ENCODE measurements at places on chromosomes 16 and 17. TPM values are rescaled to one million over a fixed set of nuclear protein-coding genes. Genes with fewer than 3 reads are reported as not detected.

- no peak overlapping the region for H3K4me3 ChIP-seq
- H3K27me3 ChIP-seq, result no peaks in the 10 kb centered on the region
- peak; percentile 39 for DNase-seq
- H3K27ac ChIP-seq, result no peak overlapping the region
- H3K36me3 ChIP-seq, result no peaks in the 10 kb centered on the region
- H3K4me1 ChIP-seq, result no peaks in the 10 kb centered on the region
These were observed 70.6 kb upstream of the CLEC3A start for GRCh38 chr16:77951788-77952187.

DNA sequence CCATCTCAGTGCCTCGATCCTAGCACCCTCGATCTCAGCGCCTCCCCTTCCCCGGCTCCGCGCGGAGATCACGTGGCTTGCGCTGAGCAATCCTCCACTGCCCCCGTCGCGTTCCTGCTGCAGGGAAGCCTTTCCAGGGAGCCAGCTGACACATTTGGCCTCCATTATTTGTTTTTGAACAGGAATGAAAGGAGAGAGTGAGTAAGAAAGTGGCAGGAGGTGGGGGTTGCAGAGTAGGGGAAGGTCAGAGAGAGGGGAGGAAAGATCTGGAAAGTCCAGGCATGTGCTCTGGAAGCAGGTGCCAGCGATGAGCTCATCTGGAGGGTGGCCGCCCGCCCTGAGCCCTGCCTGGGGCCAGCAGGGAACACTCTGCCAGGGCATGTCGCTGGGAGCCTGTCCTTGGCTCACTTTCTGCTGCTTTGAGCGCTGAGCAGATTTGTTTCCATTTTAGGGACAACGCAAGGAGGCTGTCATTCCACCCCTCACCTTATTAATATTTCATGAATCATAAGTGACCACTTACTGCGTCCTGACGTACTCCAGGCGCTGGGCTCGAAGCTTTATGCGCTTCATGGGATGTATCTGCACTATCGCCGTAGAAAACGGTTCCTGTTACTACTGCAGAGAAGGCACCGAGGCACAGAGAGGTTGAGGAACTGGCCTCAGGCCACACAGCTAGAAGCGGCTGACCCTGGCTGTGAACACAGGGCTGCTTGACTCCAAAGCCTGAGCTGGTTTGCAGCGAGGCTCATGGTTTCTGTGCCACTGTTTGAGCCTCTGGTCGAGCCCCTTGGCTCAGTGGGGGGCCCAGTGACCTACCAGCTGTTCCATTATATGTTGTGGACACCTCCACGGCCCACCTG is 283.1 kb downstream of the SEC14L1 start:
- no peaks in the 10 kb centered on the region for H3K27me3 ChIP-seq
- peaks cover 29% of the 10 kb centered on the region for H3K36me3 ChIP-seq
- no peak overlapping the region for H3K4me3 ChIP-seq
- DNase-seq, result peak; percentile 56
- peak overlapping the region; percentile 66 for H3K27ac ChIP-seq

DNA sequence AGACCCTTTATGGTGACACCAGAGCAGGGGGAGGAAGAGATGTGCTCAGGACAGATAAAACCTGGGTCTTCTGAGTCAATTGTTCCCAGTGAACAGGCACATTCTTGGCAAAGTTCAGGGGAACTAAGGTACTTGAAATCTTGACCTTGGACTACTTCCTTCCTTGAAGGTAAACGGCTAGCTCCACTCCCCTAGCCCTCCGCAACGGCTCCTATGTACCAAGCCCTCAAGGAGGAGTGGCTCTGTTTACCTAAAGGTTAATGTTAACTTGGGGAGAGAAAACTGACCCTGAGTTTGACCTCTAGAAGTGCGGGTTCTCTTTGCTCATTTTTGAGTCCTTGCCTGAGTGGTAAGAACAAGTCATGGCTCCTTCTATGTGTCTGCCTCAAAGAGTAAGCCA is 7.8 kb downstream of the TTLL6 start:
- DNase-seq, result peak; percentile 92
- H3K36me3 ChIP-seq, result no peaks in the 10 kb centered on the region
- peaks cover 36% of the 10 kb centered on the region for H3K4me1 ChIP-seq
- peak overlapping the region; percentile 83 for H3K27ac ChIP-seq

DNA sequence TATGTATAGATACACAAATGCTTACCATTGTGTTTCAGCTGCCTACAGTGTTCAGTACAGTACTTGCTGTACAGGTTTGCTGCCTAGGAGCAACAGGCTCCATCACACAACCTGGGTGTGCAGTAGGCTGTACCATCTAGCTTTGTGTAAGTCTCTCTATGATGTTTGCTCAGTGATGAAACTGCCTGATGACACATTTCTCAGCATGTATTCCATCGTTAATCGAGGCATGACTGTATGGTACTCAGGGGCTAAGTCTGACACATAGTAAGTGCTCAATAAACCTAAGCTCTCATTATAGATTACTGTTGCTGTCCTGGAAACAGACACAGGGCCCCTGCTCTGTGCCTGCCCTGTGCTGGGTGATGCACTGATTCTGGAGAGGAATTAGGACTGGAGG is 18.1 kb downstream of the KCNJ12 start:
- no peaks in the 10 kb centered on the region for H3K27me3 ChIP-seq
- no peak overlapping the region for H3K4me3 ChIP-seq
- H3K36me3 ChIP-seq, result no peaks in the 10 kb centered on the region
- H3K27ac ChIP-seq, result no peak overlapping the region
- no peak for DNase-seq

DNA sequence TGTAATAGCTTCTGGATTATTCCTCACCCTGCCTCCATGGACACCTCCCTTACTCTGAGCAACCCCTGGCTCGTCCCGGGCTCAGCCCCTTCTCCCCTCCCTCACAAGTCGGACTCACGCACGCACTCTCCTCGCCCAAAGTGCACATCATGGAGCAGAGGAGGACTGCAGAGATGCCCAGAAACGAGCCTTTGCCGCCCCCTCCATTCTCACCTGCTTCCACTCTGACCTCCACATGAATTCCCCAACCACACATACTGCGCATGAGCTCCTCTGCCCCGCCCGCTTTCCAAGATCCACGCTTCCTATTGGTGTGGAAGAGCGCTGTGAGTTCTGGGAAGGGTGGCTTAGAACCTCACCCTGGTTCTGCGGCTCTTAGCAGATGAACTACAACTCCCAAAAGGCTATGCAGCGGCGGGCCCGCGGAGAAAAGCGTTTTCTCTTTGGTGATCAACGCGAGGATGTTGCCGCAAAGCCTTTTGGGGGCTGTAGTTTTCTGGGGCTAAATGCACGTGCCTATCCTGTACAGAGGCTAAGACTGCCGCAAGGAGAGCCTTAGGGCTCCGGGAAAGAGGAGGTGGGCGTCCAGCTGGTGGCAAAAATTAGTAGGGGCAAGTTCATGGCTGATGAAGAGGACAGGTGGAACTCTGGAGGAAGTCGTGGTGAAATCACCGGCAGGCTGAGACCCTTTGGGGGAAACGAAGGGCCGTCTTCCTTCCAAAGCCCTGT is at the start of gene PHB1:
PHB1 (minus strand) TSS at position 261 of the 729 bp plus-strand sequence. CDS start 1,618 bp downstream, outside the sequence.
- H3K4me3 ChIP-seq, result peak within 1 kb of the TSS; percentile 83
- DNase-seq, result peak; percentile 99
- no peaks in the 10 kb centered on the region for H3K27me3 ChIP-seq

GRCh38 chr17:4440690-4441686 is 7.2 kb downstream of the SPNS3 start:
- no peaks in the 10 kb centered on the region for H3K4me1 ChIP-seq
- no peak overlapping the region for H3K27ac ChIP-seq
- DNase-seq, result peak; percentile 13
- no peaks in the 10 kb centered on the region for H3K36me3 ChIP-seq

- no peaks in the 10 kb centered on the region for H3K27me3 ChIP-seq
- H3K4me1 ChIP-seq, result no peaks in the 10 kb centered on the region
- no peak overlapping the region for H3K27ac ChIP-seq
- DNase-seq, result no peak
These were observed 64.1 kb downstream of the PLD6 start for GRCh38 chr17:17141860-17142552.

DNA sequence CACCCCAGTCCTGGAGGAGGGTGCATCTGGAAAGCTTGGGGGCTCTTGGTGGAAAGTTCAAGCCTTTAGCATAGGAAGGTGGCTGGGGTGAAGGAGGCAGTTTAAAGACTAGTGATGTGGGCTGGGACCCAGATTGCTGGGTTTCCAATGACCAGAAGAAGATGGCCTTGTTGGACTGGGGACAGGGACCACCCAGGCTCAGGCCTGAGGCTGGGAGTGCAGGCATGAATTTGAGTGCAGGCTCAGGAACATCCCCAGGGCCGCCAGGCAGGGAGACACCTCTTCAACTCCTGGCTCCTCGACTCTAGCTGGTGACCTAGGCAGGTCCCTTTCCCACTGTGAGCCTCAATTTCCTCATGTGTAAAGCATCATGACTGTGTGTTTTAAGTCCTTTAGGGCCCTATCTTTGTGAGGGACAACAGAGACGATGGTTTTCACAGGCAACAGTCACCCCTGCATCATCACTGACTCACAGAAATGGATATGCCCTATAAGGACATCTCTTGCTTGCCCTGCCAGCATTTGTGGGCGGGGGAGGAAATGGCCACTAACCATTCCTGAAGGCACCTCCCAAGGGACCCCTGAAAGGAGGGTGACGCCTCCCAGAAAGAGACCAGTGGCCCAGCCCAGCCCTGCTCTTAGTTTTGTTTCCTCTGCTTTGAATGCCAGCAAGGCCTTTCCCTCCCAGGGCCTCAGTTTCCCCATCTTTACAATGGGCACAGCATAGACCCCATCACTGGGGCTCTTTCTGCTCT is 11.1 kb downstream of the NLRC5 start:
- no peak overlapping the region for H3K27ac ChIP-seq
- no peak for DNase-seq
- no peaks in the 10 kb centered on the region for H3K36me3 ChIP-seq

GRCh38 chr17:3020381-3020780 is 43.0 kb downstream of the OR1D5 start:
- DNase-seq, result no peak
- H3K4me3 ChIP-seq, result no peak overlapping the region
- no peaks in the 10 kb centered on the region for H3K27me3 ChIP-seq
- peaks cover 43% of the 10 kb centered on the region for H3K36me3 ChIP-seq
- no peaks in the 10 kb centered on the region for H3K4me1 ChIP-seq

DNA sequence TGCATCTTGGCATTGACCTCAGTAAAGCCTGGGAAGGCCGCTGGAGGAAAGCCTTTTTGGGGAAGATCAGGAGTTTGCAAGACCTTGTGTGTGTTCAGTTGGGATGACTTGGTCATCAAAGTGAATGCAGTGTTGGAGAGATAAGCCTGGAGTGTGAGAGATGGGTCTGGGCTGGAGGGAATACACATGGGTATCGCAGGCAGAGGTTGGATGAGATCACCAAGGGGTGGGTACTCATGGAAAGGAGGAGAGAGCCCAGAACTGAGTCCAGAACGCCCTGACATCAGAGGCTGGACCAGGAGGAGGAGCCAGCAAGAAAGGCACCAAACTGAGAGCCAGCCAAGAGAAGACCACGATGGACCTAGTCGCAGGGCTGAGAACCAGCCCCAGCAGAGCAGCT is 35.2 kb downstream of the SDK2 start:
- H3K27me3 ChIP-seq, result peaks cover 7% of the 10 kb centered on the region
- no peaks in the 10 kb centered on the region for H3K36me3 ChIP-seq
- no peak overlapping the region for H3K27ac ChIP-seq
- H3K4me1 ChIP-seq, result no peaks in the 10 kb centered on the region
- no peak for DNase-seq

DNA sequence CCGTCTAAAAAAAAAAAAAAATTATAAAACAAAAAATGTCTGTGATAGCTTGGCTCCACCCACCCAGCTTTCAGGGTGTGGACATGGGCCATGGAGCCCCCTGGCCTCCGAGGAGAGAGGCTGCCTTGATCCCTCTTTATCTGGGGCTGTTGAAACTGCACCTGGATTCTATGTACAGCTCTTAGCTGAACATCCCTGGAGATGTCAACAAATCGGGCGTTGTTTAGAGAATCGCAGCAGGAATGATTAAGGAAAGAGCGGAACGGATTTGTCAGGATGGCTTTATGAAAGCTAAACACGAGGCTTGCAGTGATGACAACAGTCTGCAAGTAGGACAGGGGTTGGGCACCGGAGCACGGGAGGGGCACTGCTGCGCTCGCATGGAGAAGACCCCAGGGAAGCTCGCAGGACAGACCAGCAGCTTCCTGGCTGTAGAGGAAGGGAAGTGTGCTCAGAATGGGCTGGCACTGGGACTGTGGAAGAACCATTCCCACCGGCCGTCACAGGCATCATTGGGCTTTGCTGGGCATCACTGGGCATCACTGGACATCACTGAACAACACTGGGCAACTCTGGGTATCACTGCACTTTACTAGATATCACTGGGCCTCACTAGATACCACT is 195.8 kb upstream of the FOXF1 start:
- H3K4me3 ChIP-seq, result no peak overlapping the region
- H3K27me3 ChIP-seq, result peaks cover 2% of the 10 kb centered on the region
- no peaks in the 10 kb centered on the region for H3K4me1 ChIP-seq
- H3K36me3 ChIP-seq, result no peaks in the 10 kb centered on the region

GRCh38 chr17:27315322-27315721 is 21.4 kb downstream of the WSB1 start:
- no peak overlapping the region for H3K4me3 ChIP-seq
- DNase-seq, result peak; percentile 63
- no peaks in the 10 kb centered on the region for H3K27me3 ChIP-seq
- peak overlapping the region; percentile 75 for H3K27ac ChIP-seq

The TLK2 gene
- 29.8 TPM for polyA plus RNA-seq

The KRTAP9-4 gene
- not detected for polyA plus RNA-seq

The EFCAB5 gene
- polyA plus RNA-seq, result 1.5 TPM

The CBX8 gene
- polyA plus RNA-seq, result 10.3 TPM
